Tibial artery (tissue), 4 donors: ENCODE measurements at places on chromosomes 7 and 10.
A peak's percentile ranks its signal among the peaks of the same experiment; 100 is the strongest.

DNA sequence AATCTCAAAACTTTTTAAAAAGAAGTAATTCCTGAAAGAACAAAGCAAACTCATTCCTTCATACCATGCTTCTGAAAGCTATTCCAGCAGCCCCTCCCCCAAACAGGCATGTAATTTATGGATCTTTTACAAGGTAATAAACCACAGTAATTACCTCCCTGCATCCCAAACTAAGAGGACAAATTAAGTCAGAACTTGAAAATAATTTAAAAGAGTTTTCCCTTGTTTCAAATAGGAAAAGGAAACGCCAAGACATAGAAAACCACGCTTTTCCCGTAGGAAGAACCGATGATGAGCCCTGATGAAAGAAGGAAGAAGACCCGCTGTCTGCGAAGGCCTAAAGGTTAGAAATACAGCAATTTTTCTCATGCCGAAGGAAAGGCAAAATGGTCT, 8.9 kb downstream of the HOXA4 start:
- no peaks in the 10 kb centered on the region for H3K27me3 ChIP-seq
- H3K27ac ChIP-seq, result no peak overlapping the region
- no peak overlapping the region for H3K4me3 ChIP-seq
- H3K36me3 ChIP-seq, result peaks cover 4% of the 10 kb centered on the region
- no peak for DNase-seq

- no peak overlapping the region for H3K4me3 ChIP-seq
- no peaks in the 10 kb centered on the region for H3K4me1 ChIP-seq
- no peaks in the 10 kb centered on the region for H3K36me3 ChIP-seq
- H3K27me3 ChIP-seq, result no peaks in the 10 kb centered on the region
- DNase-seq, result no peak
These were observed 257.8 kb downstream of the ETV1 start for GRCh38 chr7:13731643-13732042.

DNA sequence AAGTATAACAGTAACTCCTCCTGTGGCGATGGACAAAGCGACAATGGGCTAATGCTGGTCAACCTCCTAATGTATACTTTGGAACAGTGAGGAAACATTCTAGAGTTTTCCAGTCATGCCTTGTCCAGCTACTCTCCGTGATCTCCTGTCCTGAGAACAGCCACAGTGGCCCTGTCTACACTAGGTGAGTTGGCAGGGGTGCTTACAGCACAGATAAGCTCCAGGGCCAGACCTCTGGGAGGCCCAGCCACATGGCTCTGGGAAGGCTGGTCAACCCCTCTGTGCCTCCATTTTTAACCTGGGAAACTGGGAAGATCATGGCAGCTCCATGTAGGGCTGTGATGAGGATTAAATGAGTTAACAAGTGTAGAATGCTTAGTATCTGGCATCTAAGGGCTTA, 57.0 kb downstream of the CLEC2L start:
- no peak overlapping the region for H3K4me3 ChIP-seq
- H3K27me3 ChIP-seq, result no peaks in the 10 kb centered on the region
- H3K4me1 ChIP-seq, result no peaks in the 10 kb centered on the region

- no peaks in the 10 kb centered on the region for H3K4me1 ChIP-seq
- DNase-seq, result no peak
- no peak overlapping the region for H3K4me3 ChIP-seq
- no peaks in the 10 kb centered on the region for H3K27me3 ChIP-seq
- no peak overlapping the region for H3K27ac ChIP-seq
These were observed 41.4 kb upstream of the ADO start for GRCh38 chr10:62763155-62763554.

GRCh38 chr7:66720561-66720960, 20.0 kb upstream of the RABGEF1 start:
- H3K4me1 ChIP-seq, result no peaks in the 10 kb centered on the region
- no peak overlapping the region for H3K4me3 ChIP-seq
- DNase-seq, result no peak
- no peak overlapping the region for H3K27ac ChIP-seq
- H3K27me3 ChIP-seq, result no peaks in the 10 kb centered on the region

DNA sequence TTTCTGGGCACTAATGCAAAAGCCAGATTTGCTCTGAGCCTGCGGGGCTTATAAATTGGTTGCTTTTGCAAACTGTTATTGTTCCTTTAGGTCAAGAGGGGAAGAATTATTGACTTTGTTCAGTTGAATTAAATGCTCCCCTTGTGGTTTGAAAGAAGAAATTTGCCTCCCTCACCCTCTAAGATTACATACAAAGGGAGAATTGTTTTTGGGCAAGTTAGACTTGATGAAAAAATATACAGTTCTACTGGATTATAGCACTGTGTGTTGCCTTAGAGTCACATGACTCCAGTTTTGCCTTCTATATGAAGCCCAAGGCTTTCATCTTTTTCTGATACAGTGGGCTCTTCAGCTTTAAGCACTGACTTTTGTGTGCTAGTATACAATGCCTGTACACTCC, 1265.8 kb upstream of the LRRTM3 start:
- H3K4me3 ChIP-seq, result no peak overlapping the region
- no peak overlapping the region for H3K27ac ChIP-seq
- no peak for DNase-seq
- H3K27me3 ChIP-seq, result no peaks in the 10 kb centered on the region

DNA sequence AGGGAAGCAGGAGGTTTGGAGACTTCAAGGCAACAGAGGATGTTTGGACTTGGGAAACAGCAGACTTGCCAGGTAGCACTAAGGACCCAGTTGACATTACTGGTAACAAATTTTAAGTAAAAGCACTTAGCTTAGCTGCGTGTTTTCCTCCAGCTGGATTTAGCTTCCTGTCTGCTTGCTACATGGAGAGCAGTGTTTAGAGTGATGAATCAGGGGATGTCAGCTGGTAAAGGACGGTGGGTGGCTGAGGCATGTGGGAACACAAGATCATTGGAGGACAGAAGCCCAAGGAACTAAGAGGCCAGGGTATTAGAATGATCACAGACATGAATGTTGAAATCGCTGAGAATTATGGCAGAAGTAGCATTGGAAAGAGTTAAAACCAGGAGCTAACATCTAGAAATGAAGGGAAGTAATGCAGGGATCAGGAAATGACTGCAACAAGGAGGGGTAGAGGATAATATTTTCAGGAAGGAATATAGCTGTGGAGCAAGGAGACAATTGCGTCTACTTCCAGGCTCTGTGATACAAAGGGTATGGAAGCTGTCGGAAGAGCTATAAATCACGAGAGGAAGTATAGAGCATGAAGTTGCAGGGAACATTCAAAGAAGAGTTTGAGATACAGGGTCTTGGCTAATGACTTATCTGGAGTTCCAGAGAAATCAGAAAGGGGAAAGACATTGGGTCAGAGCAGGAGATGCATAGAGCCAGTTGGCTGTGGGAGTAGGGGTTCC, 34.4 kb downstream of the CALD1 start:
- no peak overlapping the region for H3K4me3 ChIP-seq
- H3K36me3 ChIP-seq, result no peaks in the 10 kb centered on the region
- DNase-seq, result no peak
- peak overlapping the region; percentile 89 for H3K27ac ChIP-seq
- no peaks in the 10 kb centered on the region for H3K27me3 ChIP-seq
- peaks cover 96% of the 10 kb centered on the region for H3K4me1 ChIP-seq

GRCh38 chr10:34780818-34781380, 34.2 kb downstream of the PARD3 start:
- no peak for DNase-seq
- peaks cover 21% of the 10 kb centered on the region for H3K4me1 ChIP-seq
- H3K4me3 ChIP-seq, result no peak overlapping the region

- H3K4me1 ChIP-seq, result no peaks in the 10 kb centered on the region
- DNase-seq, result no peak
- H3K4me3 ChIP-seq, result peak overlapping the region; percentile 85
- peak overlapping the region; percentile 83 for H3K27ac ChIP-seq
- peaks cover 5% of the 10 kb centered on the region for H3K36me3 ChIP-seq
- no peaks in the 10 kb centered on the region for H3K27me3 ChIP-seq
These were observed 928 bp downstream of the COMTD1 start for GRCh38 chr10:75234683-75235374.

DNA sequence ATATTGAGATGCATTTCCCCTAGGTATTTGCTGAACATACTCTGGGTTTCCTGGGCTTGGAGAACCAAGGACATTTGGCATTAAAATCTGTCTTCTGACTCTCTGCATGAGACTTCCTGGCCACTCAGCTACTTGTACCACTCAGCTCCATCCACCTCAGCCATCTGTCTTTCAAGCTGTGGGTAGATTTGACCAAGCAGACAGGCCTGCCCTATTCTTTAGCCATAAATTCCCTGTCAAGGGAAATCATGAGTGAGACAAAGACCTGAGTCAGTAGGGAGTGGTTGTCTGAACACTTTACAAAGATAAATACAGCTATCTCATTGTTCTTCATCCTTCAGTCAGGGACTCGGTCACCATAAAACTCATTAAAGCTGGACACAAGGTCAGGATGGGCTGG, 399.1 kb downstream of the GPAM start:
- no peak overlapping the region for H3K4me3 ChIP-seq
- no peak for DNase-seq

GRCh38 chr7:124257638-124258308, 224.9 kb upstream of the TMEM229A start:
- H3K27ac ChIP-seq, result no peak overlapping the region
- DNase-seq, result no peak
- no peaks in the 10 kb centered on the region for H3K27me3 ChIP-seq

GRCh38 chr10:95260909-95261552, 29.8 kb downstream of the PDLIM1 start:
- H3K4me3 ChIP-seq, result no peak overlapping the region
- H3K27me3 ChIP-seq, result no peaks in the 10 kb centered on the region
- H3K27ac ChIP-seq, result peak overlapping the region; percentile 66
- H3K4me1 ChIP-seq, result peaks cover 14% of the 10 kb centered on the region
- no peak for DNase-seq
- peaks cover 71% of the 10 kb centered on the region for H3K36me3 ChIP-seq

GRCh38 chr10:22597138-22597537, 117.2 kb downstream of the PIP4K2A start:
- H3K27me3 ChIP-seq, result no peaks in the 10 kb centered on the region
- H3K27ac ChIP-seq, result no peak overlapping the region
- H3K4me3 ChIP-seq, result no peak overlapping the region
- no peak for DNase-seq

DNA sequence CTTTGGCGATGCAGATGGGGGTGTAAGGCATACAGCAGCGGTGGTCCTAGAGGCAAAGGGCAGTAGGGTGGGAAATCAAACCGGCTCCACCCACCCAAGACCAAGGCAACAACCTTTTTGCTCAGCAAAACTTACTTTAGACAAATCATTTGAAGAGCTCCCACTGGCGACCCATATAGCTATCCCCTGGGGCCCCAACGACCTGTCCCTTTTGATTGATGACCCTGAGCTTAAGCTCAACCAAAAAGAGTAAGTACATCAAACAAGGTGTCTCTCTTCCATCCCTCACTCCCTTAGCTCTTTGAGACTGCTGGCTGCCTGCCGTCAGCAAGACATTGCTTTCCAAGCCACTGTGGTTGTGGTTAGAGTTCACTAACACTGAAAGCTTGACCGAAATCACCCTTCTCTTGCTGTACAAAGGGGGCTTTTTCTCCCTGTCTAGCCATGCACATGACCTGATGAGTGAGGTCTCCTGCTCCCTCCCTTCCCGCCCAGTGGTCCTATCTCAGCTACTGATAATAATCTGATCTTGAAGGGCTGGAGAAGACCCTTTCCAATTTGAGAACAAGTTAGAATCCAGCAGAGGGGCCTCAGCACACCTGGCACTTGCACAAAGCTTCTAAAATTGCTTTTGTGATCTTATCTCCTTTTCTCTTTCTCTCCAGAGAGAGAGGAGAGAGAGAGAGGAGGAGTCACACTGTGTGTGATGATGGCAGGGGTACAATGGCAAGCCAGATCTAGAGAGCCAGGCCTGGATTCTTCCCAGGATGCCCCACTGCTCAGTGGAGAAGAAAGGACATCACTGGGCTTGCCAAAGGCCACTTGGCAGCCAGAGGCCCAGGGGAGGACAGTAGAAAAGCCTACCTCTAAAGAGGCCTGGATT, 42.2 kb downstream of the XPNPEP1 start:
- H3K36me3 ChIP-seq, result peaks cover 44% of the 10 kb centered on the region
- no peak for DNase-seq
- no peak overlapping the region for H3K4me3 ChIP-seq
- no peaks in the 10 kb centered on the region for H3K27me3 ChIP-seq
- no peak overlapping the region for H3K27ac ChIP-seq
- peaks cover 12% of the 10 kb centered on the region for H3K4me1 ChIP-seq

- H3K4me1 ChIP-seq, result no peaks in the 10 kb centered on the region
- no peak overlapping the region for H3K4me3 ChIP-seq
- no peaks in the 10 kb centered on the region for H3K36me3 ChIP-seq
These were observed 85.3 kb downstream of the CALN1 start for GRCh38 chr7:72326811-72327210.

- H3K27me3 ChIP-seq, result no peaks in the 10 kb centered on the region
- no peaks in the 10 kb centered on the region for H3K4me1 ChIP-seq
- H3K36me3 ChIP-seq, result no peaks in the 10 kb centered on the region
- no peak overlapping the region for H3K27ac ChIP-seq
- H3K4me3 ChIP-seq, result no peak overlapping the region
- no peak for DNase-seq
These were observed 97.0 kb downstream of the PCLO start for GRCh38 chr7:83065714-83066113.

DNA sequence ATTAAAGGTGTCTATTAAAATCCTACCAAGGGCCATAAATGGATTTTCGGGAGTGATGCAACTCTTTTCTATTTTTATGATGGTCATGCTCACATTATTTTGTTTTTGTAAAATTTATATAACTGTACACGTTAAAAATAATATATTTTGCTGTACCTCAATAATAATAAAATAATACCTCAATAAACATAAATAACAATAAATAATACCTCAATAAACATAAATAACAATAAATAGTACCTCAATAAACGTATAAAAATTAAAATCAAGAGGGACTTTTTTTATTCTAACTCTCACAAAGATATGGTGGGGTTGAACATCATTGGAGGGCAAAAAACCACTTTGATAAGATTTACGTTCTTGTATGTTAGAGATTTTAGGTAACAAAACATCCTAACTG, 1189.6 kb upstream of the CELF2 start:
- no peaks in the 10 kb centered on the region for H3K27me3 ChIP-seq
- no peaks in the 10 kb centered on the region for H3K36me3 ChIP-seq
- H3K4me3 ChIP-seq, result no peak overlapping the region
- H3K27ac ChIP-seq, result no peak overlapping the region

GRCh38 chr7:128103498-128104107, 72.4 kb upstream of the LRRC4 start:
- H3K36me3 ChIP-seq, result no peaks in the 10 kb centered on the region
- peak overlapping the region; percentile 35 for H3K4me3 ChIP-seq
- no peak for DNase-seq
- no peak overlapping the region for H3K27ac ChIP-seq
- peaks cover 4% of the 10 kb centered on the region for H3K4me1 ChIP-seq
- H3K27me3 ChIP-seq, result no peaks in the 10 kb centered on the region

GRCh38 chr10:61471491-61471890, 18.3 kb upstream of the TMEM26 start:
- no peaks in the 10 kb centered on the region for H3K4me1 ChIP-seq
- no peak overlapping the region for H3K4me3 ChIP-seq
- no peak overlapping the region for H3K27ac ChIP-seq

DNA sequence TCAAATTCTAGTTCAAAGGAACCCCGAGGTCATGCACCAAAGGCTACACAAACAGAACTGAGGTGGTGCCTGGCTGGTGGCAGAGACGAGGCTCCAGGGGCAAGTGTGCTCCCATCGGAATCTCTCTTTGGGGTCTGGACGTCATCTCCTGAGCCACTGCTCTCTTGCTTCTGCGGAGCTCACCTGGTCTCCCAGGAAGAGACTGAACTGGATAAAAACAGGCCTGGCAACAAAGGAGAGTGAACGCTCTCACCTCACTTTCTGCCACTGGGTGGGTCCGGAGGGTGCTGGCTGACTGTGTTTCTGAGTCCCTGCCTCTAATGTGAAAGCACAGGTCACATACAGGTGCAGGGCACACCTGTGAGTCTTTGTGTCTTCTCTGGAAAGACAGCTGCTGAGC, 22.4 kb downstream of the VIPR2 start:
- H3K36me3 ChIP-seq, result no peaks in the 10 kb centered on the region
- H3K27ac ChIP-seq, result no peak overlapping the region
- H3K4me1 ChIP-seq, result no peaks in the 10 kb centered on the region
- no peak overlapping the region for H3K4me3 ChIP-seq
- H3K27me3 ChIP-seq, result no peaks in the 10 kb centered on the region
